EL (cell line): ENCODE measurements at places on chromosomes 13 and 19.

DNA sequence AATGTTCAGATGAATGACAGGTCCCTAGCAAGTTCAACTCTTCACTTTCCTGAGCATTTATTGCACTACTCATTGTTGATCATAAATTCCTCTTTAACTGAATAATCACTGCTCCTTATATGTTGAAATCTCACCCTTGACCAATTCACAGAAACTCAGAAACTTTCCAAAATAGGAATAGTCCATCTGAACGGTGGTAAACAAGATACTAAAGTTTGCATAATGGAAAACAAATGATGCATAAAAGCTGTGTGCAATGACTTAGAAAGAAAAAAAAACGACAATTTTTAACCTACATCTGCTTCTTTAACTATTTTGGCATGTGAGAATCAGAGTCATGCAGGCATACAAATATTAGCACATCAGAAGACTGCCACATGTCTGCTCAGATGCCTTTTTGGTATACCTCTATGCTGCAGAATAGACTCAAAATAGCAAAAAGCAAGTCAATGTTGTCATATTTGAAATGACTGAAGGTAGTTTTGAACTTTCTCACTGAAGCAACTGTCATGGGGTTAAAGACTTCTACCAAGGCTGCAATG lies 34.8 kb downstream of the SLC10A2 start:
- DNase-seq, result no peak

DNA sequence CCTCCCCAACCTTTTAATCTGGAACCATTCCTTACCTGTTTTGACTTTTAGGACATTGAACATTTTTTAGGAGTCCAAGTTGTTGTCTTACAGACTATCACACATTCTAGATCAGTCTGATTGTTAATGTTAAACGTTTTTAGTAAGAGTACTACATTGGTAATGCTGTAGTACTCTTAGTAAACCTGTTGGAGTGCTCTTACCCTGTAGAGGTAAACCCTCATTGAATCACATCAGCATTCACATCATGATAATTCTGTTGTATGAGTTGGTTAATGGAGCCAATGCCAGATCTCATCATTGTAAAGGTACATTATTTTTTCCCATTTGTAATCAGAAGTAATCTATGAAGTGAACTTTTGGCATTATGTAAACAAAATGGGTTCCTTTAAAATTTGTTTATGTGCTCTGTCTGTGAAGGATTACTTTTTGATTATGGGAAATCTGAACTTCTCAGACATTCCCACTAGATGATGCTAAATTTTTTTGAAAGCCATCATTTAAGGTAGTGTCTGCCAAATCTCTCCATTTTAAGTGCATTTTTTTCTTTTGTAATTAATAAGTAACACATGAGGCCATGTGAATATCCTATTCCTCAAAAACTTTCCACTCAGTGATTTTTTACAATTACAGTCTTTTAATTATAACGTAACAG lies 55.2 kb downstream of the VWA8 start:
- DNase-seq, result peak; percentile 40

DNA sequence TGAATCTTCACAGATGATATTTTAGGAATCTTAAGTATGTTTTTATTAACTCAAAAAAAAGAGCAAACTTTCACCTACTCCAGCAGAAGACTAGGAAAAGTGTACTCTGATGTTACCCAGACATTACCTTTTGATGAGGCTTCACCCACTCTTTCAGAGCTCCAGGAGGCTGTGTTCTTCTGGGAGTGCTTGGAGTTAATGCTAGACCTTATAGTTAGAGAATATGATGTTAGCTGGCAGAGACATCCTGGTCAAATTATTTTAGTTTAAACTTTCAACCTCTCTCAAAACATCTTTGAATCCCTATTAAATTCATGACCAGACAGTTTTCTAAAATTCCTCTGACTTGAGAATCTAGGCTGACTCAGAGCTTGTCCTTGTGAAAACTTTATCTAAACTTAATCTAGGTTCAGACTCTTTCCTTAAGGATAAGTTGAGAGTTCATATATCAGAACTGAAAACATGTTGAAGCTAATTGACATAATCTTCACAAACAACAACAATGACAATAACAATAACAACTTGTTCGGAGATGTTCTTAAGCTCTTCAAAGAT lies 82.8 kb downstream of the ITGBL1 start:
- DNase-seq, result peak; percentile 62

- peak; percentile 18 for DNase-seq
Measured at GRCh38 chr19:6971366-6971765, 49.9 kb downstream of the MBD3L2B start.

- DNase-seq, result no peak
Measured at GRCh38 chr13:104206450-104207044, 1140.3 kb upstream of the SLC10A2 start.

GRCh38 chr19:8028951-8029491 lies 23.5 kb upstream of the CCL25 start:
- no peak for DNase-seq

DNA sequence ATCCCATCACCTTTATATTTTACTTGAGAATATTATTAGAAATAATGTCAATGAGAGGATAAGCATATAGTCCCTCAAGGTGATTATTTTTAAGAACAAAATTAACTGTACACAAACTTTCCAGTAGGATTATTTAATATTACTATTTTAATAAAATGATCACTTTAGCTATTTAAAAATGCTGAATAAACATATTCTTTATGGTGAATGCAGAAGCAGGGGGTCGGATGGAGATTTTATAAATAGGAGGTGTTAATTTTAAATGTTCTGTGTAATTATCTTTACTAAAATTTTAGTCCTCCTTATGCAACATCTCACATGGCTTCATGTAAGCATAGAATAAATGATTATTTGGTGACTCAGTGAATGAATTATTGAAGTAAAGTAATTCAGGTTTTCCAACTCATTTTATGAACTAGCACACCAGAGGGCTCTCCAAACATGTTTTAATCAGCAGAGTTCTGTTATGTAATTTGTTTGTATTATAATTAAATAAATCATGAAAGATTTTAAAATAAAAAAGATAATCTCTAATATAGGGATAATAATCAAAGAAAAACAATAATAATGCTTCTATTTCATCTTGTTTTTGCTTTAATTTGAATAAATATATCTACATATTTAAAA lies 1635.2 kb downstream of the EFNB2 start:
- no peak for DNase-seq

- peak; percentile 75 for DNase-seq
Measured at GRCh38 chr19:10780368-10780767, 55.6 kb downstream of the TMED1 start.

DNA sequence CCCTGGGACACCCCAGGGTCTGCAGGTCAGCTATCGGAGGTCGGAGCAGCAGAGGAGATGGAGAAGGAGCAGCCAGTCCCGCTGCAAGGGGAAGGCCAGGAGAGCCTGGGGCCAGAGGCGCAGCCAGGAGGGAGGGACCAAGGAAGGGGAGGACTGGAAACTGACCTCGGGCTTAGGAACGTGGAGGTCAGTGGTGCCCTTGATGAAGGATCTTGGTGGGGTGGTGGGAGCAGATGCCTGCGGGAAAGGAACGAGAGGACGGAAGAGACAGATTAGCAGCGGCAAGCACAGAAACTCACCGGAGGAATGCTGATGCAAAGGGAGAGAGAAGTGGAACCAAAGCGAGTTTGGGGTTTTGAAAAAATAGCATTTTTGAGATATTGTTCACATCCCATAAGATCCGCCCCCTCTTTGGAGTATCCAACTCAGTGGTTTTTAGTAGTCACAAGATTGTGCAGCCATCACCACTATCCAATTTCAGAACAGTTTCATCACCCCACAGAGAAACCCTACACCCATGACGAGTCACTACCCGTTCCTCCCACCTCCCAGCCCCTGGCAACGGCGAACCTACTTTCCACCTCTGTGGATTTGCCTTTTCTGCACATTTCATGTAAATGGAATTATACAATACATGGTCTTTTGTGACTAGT lies 22.1 kb downstream of the PLEKHF1 start:
- peak; percentile 95 for DNase-seq

GRCh38 chr19:19531951-19532805 lies 3.5 kb downstream of the YJEFN3 start:
- DNase-seq, result peak; percentile 65

DNA sequence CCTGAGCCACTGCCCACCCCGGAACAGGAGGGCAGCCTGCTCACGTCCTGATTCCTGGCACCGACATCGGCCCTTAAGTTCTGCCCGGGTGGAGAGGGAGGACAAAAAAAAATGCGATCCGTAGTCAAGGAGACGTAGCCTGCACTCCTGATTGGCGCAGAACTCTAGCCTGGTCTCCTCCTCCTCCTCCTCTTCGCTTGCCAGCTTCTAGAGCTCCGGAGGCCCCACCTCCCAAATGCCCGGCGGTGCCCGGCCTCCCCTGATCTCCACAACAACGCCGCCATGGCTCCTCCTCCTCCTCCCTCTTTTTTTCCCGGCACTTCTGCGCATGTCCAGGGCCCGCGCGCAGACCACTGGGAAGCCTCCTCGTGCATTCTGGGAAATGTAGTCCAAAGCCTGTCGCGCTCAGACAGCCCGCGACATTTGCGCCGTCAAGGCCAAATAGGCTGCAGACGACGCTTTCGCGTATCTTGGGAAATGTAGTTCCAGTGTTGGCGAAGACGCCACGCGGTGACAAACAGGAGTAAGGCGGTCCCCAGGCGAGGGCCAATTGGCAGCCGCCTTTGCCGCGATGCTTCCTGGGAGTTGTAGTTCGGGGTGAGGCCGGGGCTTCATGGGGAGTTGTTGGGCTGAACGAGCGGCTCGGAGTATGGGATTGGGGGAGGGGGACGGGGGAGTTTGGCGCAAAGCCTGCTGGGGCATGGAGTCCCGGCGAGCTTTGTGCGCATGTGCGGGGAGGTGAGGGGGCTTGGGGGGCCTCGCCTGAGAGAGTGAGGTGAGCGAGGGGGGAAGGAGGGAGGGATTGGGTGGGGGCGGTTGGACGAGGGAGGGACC lies at the start of gene ZNF444:
ZNF444 (plus strand) TSS at position 705 of the 834 bp plus-strand sequence. CDS start 5,625 bp downstream, outside the sequence.
- peak; percentile 99 for DNase-seq

- no peak for DNase-seq
Measured at GRCh38 chr13:29819143-29819542, 31.3 kb downstream of the UBL3 start.
